Fibroblast of skin of right biceps (primary cell): ENCODE measurements at places on chromosomes 5 and 9.

GRCh38 chr9:130998597-130999244 is 10.3 kb upstream of the LAMC3 start:
- DNase-seq = no peak

DNA sequence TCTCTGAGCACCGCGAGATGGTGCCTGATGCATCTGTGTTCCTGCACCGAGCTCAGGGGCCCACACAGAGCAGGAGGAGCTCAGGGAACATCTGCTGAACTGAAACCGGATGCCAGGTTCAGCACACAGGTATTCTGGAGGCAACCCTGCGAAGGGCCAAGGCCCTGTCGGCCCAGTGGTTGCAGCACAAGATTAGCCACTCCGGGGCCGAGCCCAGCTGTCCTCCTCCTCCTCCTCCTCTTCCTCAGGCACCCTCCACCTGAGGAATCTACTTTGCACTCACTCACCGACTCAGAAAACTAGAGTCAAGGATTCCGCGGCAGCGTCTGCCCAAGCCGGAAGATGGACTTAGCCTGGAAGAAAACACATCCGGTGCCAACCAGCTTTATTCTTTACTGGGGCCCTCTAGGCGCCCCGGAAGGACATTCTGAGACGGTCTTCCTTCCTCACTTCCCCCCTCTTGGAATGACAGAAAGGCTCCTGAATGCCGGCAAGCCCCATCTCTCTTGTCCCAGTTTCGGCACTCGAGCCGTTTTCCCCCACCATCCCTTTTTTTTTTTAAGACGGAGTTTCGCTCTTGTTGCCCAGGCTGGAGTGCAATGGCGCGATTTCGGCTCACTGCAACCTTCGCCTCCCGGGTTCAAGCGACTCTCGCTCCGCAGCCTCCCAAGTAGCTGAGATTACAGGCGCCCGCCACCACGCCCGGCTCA is at the start of gene ZBTB6:
Gene ZBTB6 (minus strand): TSS at position 360 of the 710 bp plus-strand sequence. CDS start 1,251 bp downstream, outside the sequence.
- DNase-seq = peak; percentile 88

DNA sequence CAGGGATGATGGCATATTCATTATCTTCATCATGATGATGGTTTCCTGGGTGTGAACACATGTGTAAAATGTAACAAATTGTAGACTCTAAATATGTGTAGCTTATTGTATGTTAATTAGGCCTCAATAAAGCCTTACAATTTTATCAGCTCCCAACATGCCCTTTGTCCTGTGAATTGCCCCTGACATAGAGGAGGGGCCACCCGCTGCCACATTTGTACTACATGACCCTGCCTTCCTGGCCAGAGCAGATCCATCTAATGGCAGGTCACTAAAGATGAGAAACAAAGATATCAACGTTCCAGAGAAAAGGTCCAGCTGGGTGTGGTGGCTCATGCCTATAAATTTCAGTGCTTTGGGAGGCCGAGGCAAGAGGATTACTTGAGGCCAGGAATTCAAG is 117.2 kb downstream of the CAAP1 start:
- DNase-seq = no peak

- no peak for DNase-seq
Observed at GRCh38 chr9:2023532-2023931, 8.4 kb downstream of the SMARCA2 start.

DNA sequence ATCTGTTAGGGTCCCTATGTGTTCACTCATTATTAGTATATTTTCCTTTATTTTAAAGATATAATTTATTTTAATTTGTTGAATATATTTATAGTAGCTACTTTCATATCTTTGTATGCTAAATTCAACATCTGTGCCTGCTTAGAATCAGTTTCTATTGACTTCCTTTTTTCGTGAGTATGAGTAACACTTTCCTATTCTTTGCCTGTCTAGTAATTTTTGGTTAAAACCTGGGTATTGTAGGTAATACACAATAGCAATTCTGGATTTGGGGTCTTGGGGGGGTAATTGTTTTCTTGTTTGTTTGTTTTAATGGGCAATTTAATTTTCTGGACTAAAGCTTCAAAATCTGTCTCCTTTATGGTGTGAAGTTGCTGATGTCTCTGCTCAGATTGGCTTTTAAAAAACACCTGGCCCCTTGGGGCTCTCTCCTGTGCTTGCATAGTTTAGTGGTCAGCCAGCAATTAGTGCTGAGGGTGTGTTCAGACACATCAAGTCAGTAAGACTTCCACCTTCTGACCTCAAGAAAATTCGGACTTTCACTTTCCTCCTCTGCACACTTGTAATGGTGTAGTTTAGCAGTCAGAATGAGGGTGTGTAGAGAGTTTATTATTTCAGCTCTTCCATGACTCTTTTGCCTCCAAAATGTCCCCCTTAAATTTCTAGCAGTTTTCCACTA is 124.4 kb upstream of the MAP1B start:
- DNase-seq = no peak

DNA sequence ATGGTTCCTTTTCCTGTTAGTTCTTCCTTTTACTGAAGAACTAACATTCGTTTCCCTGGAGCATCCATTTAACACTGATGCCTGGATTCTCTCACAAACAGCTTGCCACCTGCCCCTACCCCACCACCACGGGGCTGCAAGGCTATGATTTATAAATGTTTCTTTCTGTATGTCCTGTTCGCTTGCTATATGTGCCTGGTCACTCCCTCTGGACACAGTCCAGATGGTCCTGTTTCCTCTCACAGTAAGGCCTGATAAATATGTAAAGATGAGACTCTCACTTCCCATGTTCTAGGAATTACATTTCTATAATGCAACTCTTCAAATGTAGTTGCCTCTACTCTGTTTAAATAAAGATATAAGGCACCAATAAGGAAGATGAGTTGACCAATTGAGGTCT is 146.4 kb upstream of the SHB start:
- no peak for DNase-seq

DNA sequence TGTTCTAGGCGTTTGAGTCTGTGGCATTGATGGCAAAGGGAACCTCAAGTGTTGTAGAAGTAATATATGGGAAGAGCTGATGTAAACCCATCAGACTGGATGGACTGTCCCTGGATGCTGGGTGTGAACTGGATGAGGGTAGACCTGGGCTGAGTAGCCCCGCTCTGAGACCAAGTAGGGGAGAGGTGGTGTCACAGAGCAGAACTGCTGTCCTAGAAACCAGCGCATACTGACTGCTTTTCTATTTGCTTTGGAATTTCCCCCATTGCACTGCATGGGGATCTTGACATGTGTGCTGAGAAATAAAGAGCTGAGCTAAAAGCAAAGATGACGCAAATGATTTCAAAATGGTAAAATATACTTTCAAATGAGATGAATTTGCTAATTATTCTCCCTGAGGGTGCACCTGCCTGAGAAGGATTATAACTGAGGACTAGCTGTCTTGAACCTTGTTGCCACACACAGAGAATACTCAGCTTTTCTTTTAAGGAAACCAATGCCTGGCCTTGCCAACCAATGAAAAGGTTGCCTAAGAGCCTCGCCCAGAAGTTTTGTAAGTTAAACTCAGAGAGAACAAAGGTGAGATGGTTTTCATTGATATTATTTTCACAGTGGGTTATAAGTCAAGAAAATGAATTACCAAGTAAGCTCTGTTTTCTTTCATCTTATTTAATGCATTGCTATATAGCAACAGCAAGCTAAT is 44.8 kb downstream of the NIM1K start:
- DNase-seq = no peak

DNA sequence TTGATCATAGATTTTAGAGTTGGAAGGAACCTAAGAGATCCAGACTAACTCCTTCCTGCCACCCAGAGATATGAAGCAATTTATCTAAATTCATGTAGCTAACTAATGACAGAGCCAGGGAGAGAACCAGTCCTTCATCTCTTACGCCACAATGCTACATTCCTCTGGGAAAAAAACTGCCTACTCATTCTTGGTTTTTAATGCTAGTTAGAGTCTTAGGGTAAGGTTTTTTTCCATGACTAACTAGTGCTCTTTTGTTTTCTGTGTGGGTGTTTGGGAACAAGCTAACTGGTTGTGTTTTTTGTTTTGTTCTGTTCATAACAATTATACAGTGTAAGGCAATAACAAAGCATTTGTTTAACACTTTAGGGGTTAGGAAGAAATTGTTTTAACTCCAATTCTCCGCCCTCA is 52.4 kb downstream of the SLC44A1 start:
- peak; percentile 95 for DNase-seq

DNA sequence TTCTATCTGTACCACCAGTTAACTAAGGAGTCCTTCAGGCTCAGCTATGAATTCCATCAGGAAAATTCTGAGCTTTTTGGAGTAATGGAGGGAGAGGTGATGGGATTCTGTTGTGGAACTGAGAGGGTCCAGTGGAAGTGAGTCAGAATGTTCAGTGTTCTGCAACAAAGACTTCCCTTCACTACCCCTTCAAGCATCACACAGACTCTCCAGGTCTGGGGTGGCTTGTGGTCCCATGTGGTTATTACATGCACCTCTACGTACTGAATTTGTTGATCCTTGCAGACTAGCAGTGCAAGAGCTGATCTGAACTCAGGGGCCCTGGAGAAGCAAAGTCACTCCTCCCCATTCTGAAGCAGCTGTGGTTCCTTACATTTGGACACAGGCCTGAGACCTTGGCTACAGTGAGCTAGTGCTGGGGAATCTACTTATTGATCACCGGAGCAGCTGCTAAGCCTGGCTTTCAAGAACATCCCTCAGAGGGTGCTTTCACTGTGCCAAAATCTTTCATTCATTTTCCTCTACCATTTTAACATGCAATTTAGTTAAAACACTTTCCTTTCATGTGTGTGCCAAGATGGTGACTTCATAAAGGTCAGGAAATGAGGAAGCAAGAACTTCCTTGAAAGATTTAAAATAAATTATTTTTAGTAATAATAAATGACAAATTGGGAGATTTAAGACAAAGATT is 75.0 kb upstream of the TNC start:
- DNase-seq = no peak

- DNase-seq = no peak
Observed at GRCh38 chr9:35990155-35990554, 32.2 kb upstream of the OR2S2 start.

GRCh38 chr9:80720579-80720978 is 968.8 kb downstream of the TLE1 start:
- no peak for DNase-seq

DNA sequence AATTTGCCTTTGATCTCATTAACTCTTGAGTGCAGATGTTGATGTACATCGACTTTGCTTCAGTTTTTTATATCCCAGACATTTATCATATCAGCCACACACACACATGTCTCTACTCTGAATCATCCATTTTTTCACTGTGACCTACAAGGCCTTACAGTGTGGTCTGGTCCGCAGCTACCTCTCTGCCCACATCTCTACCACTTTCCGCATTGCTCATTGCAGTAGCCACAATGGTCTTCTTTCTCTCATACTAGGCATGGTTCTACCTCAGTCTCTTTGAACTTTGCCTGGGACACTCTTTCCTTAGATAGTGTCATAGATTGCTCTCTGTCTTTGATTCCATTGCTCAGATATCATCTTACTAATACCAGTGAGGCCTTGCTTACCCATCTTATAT is 87.9 kb upstream of the FSD1L start:
- peak; percentile 40 for DNase-seq

GRCh38 chr5:72307573-72307967 is 12.5 kb downstream of the MRPS27 start:
- no peak for DNase-seq

- DNase-seq = peak; percentile 41
Observed at GRCh38 chr9:78967596-78968217, 604.1 kb upstream of the TLE4 start.

- peak; percentile 37 for DNase-seq
Observed at GRCh38 chr5:117652958-117653280, 1078.3 kb upstream of the SEMA6A start.

GRCh38 chr9:26773056-26773455 is 119.5 kb downstream of the CAAP1 start:
- no peak for DNase-seq

DNA sequence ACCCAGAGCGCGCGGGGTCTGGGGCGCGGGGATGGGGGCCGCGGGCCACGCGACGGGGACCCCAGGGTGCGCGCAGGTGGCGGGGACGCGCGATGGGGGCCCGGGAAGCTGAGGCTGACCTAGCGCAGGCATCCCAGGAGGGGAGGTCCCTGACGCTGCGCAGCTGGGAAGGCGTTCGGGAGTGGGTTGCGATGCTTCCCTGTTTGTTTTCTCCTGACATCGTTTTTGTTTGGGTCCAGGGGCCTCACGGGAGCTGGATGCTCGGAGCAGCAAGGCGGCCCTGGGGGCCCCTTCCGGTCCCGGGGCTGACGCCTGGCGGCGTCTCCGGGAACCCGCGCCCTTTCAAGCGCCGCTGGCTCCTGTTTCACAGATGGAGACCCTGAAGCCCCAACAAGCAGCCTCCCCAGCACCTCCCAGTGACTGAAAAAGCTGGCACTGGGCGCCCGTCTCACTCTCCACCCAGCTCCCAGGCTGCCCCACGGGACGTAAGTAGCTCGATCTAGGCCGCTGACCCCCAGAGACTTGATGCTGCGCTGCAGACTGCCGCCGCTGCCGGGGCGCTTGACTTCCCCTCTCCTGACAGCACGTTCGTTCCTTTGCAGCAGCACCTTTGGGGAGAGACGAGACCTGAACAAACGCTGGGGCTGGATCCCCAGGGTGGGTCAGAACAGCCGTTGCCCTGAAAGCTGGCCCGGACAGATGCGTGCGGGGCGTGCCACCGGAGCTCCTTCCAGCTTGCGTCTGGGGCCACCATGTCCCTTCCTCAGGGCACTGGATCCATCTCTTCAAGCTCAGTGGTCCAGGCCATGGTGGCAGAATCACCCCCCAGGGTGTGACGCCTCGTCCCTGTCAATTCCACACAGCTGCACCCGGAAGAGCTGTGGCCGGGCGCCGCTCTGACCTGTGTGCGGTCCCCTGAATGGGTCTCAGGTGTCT is 593 bp downstream of the BRD3OS start:
- peak; percentile 32 for DNase-seq

- DNase-seq = no peak
Observed at GRCh38 chr9:129149442-129149841, 28.6 kb downstream of the IER5L start.

DNA sequence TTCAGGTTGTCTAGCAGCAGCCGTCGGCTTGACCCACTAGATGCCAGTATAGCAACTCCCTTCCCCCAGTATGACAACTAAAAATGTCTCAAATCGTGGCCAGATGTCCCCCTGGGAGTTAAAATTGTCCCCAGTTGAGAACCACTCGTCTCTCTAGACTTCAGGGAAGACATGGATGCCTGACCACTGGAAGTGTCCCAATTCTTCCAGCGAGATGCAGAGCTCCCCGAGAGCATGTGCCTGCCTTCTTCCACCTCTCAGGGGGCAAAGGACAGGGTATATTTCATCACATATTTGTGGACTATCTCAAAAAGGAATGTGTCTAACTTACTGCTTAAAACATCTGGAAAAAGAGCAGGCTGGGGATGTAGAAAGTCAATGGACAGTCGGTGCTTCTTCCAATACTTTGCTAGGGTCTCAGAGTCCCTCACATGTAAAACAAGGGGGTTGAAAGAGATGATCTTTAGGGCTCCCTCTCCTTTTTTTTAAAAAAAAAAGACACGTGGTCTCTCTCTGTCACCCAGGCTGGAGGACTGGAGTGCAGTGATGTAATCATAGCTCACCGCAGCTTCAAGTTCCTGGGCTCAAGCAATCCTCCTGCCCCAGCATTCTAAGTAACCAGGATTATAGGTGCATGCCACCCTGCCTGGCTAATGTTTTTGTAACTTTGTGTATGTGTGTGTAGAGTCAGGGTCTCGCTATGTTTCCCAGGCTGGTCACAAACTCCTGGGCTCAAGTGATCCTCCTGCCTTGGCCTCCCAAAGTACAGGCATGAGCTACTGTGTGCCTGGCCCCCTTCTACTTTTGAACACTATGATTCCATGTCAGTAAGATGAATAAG is 190.6 kb downstream of the DAB2IP start:
- DNase-seq = peak; percentile 43
